NCI-H1092 (cell line): ENCODE measurements at places on chromosomes 7 and 10.

DNA sequence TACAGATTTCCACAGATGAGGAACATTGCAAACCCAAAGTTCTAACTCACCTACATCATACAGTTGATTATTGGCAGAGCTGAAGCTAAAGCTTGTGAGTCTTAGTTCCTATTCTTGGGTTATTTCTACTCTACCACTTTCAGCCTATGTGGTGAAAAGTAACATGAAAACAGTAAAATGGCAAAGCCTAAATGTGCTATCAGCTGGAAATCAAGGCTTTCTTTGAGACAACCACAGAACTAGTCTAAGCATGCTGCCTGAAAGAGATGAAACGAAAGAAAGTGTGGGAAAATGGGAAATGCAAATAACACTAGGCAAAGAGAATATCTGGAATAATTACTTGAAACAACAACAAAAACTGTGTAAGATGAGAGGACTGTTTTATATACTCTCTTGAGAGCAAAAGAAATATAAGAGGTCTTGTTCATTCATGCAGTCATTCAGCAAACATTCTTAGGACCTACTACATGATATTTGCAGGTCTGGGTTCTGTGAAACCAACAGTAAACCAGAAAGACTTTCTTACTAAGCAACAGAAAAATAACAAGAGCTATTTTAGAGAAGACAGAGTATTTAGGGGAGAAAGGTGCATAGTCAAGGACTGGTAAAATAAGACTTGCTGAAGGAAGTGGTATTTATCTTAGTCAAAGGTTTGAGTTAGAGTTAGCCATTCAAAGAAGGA, 437.1 kb downstream of the HTR7 start:
- DNase-seq = no peak

GRCh38 chr10:3652886-3653285, 132.1 kb downstream of the KLF6 start:
- DNase-seq = no peak

DNA sequence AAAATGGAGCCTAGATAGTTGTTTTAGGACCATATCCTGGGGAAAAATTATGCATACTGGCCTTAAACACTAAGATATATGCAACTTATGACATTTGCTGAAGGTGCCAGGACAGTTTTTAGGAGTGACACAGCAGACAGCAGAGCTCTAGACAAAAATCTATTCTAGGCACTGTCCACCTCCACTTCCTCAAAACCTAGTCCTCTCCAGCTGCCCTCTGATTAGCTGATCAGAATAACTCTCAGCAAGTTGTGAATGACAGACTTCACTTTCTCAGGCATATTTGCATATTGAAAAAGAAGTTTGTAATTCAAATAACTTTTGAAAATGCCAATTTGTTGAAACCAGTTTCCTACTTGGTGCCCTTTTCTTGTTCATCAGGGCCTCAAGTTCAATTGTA, 152.3 kb upstream of the STEAP4 start:
- no peak for DNase-seq

- DNase-seq = no peak
These were observed 16.1 kb upstream of the TRPV6 start for GRCh38 chr7:142901426-142902259.

- DNase-seq = no peak
These were observed 161.3 kb downstream of the EGFR start for GRCh38 chr7:55179931-55180682.

DNA sequence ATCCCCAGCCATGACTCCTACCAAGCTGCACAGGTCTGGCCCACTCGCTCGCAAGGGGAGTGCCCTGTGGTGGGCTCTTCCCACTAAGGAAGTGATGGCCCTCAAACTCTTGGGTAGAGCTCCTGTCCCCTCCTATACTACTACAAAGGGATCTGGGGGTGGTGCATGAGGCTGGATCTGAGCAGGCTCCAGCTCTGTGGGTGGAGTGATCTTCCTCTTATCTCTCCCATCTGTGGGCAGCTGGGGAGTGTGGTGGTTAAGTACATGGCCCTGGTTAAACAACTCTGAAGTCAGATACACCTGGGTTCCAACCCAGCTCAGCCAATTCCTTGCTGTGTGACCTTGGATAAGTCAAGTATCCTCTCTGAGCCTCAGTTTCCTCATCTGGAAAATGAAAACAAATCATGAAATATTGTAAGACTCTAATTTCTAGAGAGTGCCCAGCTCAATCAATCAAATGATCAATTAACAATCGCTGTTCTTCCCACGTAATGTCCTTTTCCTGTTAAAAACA, 17.4 kb downstream of the DDIT4 start:
- no peak for DNase-seq

- DNase-seq = no peak
These were observed 23.6 kb downstream of the C7orf57 start for GRCh38 chr7:48058990-48059389.

DNA sequence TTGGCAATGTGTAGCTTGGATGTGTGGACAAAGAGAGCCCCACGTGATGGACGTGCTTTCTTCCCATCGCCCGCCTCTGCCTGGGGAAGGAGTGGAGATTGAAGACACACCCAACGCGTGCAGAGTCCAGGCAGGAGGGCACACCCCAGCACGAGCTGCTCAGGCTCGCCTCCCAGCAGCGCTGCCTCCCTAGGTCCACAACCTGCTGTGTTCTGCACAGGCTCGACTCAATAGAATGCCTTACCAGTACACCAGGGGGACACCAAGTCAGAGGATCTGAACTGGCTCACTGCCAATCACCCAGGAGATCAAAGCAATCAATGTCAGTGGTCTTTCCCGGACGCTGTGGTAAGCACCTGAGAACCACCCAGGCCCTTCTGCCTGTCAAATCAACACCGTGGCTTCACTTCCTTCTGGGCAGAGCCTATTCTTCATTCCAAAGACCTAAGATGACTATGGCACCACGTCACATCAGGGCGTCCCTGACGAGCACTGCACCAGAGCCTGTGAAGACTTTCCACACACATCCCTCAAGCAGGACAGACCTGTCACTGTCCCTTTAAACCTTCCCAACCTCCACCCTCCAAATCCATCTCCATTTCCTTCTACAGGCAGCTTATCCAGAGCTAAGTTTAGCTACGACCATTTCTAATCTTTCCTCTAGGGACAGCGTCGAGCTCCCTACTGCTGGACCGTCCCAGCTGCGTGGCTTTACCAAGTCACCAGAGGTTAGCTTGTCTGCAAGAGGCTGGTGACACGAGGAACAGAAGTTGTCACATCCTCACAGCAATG, 72.3 kb downstream of the AMZ1 start:
- peak; percentile 63 for DNase-seq

DNA sequence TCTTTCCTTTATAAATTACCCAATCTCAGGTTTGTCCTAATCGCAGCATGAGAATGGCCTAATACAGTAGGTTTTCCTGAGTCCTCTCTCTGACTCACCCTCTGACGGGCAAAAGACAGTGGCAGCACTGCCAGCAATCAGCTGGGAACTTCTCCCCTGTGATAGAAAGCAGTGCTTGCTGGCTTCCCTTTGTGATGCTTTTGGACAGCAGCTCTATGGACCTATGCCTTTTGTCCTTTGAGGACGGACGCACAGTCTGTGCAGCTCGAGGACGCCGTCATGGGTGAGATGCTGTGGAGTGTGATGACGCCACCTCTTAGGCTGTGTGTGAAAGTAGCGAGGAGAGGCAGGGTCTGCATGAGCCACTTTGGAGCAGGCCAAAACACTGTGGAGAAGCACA, 68.8 kb downstream of the KIAA1217 start:
- no peak for DNase-seq

DNA sequence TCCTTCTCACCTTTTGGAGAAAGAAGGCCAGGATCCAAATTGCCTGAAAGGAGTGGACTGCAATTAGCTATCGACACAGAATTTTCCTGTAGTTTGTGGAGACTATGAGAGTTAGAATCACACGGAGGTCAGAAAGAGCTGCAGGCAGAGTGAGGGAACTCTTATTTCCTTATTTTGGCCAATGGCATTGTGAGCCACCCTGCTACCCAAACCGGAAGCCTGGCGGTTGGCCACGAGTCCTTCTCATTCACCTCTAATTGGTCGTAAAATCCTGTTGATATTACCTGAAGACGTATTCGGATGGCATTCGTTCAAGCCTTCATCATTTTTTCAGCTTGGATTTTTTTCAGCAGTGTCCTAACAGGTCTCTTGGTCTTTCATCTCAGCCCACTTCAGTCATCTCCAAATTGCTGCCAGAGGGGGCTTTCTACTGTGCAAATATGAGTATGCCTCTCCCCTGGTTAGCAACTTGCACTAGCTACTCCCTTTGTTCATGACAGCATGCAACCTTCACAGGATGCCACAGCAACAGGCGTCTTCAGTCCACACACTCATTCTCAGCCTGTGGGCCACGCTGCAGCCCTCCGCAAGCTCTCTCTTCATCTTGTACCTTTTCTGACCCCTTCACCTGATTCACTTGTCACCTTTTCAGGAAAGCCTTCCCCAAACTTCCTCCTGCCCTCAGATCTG, 66.9 kb downstream of the GATA3 start:
- DNase-seq = no peak

DNA sequence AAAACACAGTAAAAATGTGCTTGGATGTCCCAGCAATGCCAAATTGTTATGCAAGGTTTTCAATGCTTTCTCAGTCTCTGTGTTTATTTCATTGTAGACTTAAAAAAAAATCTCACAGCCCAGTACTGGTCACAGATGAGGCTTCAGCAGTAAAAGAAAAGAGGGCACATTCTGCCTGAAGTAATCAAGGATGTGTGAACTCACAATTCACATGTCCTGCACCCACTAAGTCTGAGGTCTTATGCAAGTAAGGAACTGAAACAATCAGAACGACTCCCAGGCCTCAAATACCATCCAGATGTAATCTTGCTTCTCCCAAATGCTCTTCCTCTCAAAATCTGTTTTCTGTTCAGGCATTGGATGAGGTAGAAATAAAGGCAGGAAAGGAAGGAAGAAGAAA, 33.7 kb downstream of the ADRB1 start:
- no peak for DNase-seq

DNA sequence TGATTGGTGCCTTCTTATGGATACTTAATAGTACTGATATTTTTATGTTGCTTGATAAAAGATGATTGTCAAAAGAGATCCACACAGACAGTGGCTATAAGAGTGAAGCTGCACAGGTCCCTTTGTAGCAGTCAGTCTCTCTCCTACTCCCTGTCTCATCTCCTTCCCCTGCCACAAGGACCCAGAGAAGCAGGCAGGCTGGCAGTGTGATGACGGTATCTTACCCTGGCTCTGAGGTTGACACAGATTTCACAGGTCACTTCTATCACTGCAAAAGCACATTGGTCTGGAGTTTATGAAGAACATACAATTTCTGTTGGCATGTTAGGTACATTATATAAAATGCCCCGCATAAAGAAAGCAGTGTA, 64.4 kb upstream of the AHR start:
- DNase-seq = no peak

DNA sequence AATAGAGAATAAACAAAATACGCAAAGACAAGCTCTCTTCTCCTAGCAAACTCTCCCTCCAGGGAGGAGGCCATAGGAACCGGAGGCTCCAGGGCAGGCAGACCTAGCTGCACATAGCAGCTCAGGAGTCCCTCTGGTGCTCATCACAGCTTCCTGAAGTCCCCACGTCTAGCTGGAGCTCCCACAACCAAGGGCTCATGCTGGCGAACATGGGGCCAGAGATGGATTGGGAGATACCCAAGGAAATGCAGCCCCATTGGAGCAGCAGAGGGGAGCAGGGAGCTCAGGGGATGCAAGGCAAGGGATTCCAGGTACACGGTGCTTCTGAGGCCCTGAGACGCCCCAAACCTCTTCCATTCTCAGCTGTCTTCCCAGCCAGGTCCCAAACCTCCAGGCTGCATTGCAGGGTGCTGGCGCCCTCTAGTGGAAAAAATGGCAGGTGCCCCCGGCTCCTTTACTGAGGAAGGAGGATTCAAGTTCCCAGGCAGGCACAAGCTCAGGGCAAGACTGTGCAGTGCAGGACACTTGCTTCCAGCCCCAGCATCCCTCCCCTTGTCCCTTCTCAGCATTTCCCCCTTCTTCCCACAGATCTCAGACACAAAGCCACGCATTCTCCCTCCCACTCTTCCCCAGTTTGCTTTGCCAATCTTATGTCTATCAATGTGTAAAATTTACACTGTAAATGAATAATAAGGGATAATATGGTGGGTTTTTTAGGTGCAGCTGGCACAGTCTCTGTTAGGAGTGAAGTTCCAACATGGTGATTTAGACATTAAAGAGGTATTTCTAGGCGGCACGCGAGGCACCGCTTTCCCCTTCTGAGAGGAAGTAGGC, 46.2 kb downstream of the GPAM start:
- peak; percentile 19 for DNase-seq

DNA sequence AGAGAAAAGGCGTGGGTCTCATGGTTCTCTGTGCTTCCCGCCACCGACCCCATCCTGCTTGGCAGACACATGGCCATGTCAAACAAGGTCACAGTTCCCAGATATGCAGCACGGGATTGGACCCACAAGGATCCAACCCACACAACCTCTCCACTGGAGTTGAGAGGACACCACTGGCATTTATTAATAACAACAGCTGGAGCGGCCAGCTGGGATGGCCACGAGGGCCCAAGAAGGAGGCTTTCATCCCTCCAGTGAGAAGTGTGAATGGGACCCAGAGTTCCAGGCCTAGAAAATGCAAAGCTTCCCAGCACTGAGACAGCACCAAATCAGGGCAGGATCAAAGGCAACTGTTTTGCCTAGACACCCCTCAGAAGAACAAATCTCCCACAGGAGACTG, 31.5 kb downstream of the FGFR2 start:
- no peak for DNase-seq

DNA sequence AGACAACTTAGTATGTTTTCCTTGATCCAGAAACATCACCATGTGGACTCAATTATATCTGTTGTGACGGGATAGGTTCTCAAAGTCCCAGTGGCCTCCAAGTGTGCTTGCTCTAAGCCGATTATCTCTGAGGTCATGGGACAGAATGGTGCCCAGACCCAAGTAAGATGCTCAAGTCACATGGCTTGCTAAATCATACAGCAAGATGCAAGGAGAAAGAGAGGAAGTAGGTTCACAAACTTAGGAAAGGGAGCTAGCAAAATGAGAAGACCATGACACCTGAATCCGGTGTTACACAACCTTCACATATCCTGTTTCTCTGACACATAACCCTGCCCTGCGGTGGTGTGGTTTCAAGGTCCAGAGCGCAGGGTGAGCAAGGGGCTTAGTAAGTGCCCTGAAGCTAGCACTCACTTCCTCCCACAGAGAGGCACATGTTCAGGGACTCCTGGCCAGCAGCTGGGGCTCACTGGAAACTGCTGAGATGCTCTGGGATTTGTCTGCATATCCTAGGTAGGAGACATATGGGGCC, 590.9 kb upstream of the ANKRD30A start:
- no peak for DNase-seq
